Bronchus fibroblast of lung (primary cell): ENCODE measurements at places on chromosomes 12 and 14. TPM values are rescaled to one million over a fixed set of nuclear protein-coding genes. Genes with fewer than 3 reads are reported as not detected.

CEP170B gene
- 11.6 and 11.9 TPM in 2 replicates for total RNA-seq

GALNT8 gene
- total RNA-seq = 0.15 and 0.17 TPM in 2 replicates

C12orf54 gene
- not detected in 2 replicates for total RNA-seq

B4GALNT3 gene
- under 0.01 TPM in 2 replicates for total RNA-seq

RASSF9 gene
- total RNA-seq = under 0.01 TPM in 2 replicates

PLBD1 gene
- total RNA-seq = 2.5 and 3.4 TPM in 2 replicates

RNASE4 gene
- 12.1 and 12.9 TPM in 2 replicates for total RNA-seq

TAMALIN gene
- 6.1 and 6.2 TPM in 2 replicates for total RNA-seq

RNASE2 gene
- not detected in 2 replicates for total RNA-seq

CYP27B1 gene
- 0.15 and 1.7 TPM in 2 replicates for total RNA-seq

TAS2R46 gene
- not detected in 2 replicates for total RNA-seq

ZC3H14 gene
- total RNA-seq = 40.6 and 47.1 TPM in 2 replicates

MYO1A gene
- total RNA-seq = not detected in 2 replicates

RPL10L gene
- not detected in 2 replicates for total RNA-seq

HOXC10 gene
- total RNA-seq = not detected in 2 replicates

MEG3 gene
- 77.0 and 82.7 TPM in 2 replicates for total RNA-seq

RERGL gene
- not detected in 2 replicates for total RNA-seq

LRP10 gene
- total RNA-seq = 52.8 and 53.1 TPM in 2 replicates

RTL1 gene
- not detected in 2 replicates for total RNA-seq

LRTM2 gene
- not detected in 2 replicates for total RNA-seq

PIWIL1 gene
- not detected in 2 replicates for total RNA-seq

HOXC12 gene
- not detected in 2 replicates for total RNA-seq

CIT gene
- total RNA-seq = 30.3 and 34.6 TPM in 2 replicates

SLC38A4 gene
- total RNA-seq = 0.67 and 1.0 TPM in 2 replicates

GPRC5D gene
- total RNA-seq = not detected in 2 replicates

ELK3 gene
- total RNA-seq = 21.0 and 24.7 TPM in 2 replicates

FOXM1 gene
- total RNA-seq = 66.9 and 71.1 TPM in 2 replicates

ZDHHC22 gene
- total RNA-seq = not detected in 2 replicates

NANOG gene
- under 0.01 TPM in 1 of 2 replicates, not detected in the other for total RNA-seq

TCTN2 gene
- 12.6 and 13.6 TPM in 2 replicates for total RNA-seq

RASAL1 gene
- total RNA-seq = not detected in 2 replicates

LRRC10 gene
- not detected in 2 replicates for total RNA-seq

BMP4 gene
- total RNA-seq = 7.3 and 7.4 TPM in 2 replicates
